Psoas muscle (tissue), 8 donors: ENCODE measurements at places on chromosomes 4 and X. TPM values are rescaled to one million over a fixed set of nuclear protein-coding genes. Genes with fewer than 3 reads are reported as not detected.
A peak's percentile ranks its signal among the peaks of the same experiment; 100 is the strongest.

- DNase-seq: no peak
These were observed 687 bp upstream of the ZNF275 start for GRCh38 chrX:153333266-153333665.

- DNase-seq: peak; percentile 27
These were observed 221.6 kb upstream of the PSAPL1 start for GRCh38 chr4:7656244-7656800.

- DNase-seq: no peak
These were observed 101.9 kb downstream of the TET2 start for GRCh38 chr4:105248613-105249012.

DNA sequence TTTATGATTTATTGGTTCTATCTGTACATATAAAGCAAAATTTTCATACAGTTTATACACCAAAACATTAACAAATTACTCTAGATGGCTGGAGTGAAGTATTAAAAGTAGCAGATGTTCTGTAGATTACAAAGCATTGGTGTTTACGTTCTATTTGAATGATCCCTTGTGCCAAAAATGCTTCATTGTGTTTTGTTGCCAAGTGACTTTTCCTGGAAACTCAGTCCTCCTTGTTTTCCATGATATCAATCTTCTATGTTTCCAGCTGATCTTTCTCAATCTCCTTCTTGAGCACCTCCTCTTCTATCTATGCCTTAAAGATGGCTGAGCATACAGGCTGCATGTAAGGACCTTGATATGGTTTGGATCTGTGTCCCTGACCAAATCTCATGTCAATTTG is 263.6 kb upstream of the CTSO start:
- no peak for DNase-seq

GRCh38 chr4:123972031-123972430 is 575.4 kb downstream of the SPRY1 start:
- no peak for DNase-seq

GRCh38 chrX:9267415-9267814 is 197.4 kb upstream of the TBL1X start:
- DNase-seq: no peak

DNA sequence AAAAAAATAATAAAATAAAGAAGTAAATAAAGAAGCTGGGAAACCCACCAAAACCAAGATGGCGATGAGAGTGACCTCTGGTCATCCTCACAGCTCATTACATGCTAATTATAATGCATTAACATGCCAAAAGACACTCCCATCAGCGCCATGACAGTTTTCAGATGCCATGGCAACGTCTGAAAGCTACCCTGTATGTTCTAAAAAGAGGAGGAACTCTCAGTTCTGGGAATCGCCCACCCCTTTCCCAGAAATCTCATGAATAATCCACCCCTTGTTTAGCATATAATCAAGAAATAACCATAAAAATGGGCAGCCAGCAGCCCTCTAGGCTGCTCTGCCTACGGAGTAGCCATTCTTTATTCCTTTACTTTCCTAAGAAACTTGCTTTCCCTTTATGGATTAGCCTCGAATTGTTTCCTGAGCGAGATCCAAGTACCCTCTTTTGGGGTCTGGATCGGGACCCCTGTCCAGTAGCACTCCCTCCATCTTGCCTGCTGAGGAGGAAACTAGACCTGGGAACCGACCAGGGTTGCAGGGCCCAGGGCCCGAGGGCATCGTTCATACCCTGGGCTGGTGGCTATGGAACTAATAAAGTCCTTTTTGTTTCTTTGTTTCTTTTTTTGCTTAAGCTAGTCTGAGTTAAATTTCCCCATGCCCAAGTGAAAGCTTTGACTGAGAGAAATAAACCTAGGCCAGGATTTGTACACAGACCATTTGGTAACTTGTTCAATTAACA is 30.9 kb downstream of the HTT-AS start:
- DNase-seq: no peak

- no peak for DNase-seq
These were observed 47.9 kb downstream of the COX18 start for GRCh38 chr4:73021634-73022033.

GRCh38 chrX:152843852-152844251 is 13.0 kb downstream of the NSDHL start:
- DNase-seq: no peak

GRCh38 chr4:110830461-110830860 is 207.6 kb upstream of the PITX2 start:
- no peak for DNase-seq

DNA sequence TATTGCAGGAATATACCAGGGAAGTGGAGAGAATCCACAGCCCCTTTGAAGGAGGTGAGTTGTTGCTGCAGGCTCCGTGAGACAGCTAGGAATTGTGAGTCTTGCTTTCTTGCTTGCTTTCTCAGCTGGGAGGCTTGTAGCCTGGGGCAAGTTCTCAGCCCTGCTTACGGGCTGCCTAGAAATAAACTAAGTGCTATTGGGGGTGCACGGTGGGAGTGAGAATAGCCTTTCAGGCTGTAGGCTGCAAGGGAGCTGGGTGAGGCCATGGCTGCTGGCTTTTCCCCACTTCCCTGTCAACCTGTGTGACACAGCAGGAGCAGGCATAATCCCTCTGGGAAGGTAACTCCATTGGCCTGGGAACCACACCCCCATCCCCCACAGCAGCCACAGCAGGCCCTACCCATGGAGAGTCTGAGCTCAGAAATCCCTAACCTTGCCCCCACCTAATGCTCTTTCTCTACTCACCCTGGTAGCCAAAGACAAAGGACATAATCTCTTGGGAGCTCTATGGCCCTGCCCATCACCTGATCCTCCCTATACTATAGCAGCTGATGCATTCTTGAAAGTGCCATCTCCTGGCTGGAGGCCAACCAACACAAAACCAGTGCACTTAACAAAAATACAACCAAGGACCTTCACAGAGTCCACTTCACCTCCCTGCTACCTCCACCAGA is 113.0 kb downstream of the MMRN1 start:
- DNase-seq: no peak

DNA sequence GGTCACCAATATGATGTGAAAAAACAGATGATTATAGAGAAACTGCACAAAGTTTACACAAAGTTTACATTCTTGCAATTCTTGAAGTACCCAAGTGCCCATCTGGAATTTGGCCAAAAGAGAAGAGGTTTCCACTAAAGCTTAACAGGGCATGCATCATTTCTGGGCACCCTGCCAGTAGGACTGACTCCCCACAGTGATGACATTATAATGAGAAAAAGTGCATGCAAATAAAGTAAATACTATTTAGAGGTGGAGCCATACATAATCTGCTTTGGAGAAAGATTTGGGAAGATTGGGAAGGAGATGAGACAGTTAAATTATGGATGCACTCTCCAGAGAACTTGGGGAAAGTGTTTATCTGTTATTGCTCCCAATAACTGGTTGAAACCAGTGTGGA is 93.7 kb upstream of the TRPC3 start:
- DNase-seq: no peak

DNA sequence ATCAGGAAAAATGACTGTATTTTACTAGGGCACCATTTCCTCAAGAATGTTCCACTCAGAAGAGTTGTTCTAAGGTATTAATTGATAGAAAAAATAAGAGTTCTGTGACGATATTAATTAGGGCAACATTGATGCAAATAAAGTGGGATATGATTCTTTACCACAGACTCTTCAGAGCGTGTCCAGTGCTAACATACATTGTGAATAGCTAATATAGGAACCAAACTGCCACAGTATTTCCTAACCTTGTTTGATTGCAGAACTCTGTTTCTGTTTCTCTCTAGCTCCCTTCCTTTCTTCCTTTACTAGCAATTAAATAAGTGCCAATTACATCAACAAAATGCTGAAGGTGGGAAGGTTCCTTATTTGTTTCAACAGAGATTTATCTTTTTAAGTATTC is 154.1 kb upstream of the CPEB2 start:
- DNase-seq: no peak

DNA sequence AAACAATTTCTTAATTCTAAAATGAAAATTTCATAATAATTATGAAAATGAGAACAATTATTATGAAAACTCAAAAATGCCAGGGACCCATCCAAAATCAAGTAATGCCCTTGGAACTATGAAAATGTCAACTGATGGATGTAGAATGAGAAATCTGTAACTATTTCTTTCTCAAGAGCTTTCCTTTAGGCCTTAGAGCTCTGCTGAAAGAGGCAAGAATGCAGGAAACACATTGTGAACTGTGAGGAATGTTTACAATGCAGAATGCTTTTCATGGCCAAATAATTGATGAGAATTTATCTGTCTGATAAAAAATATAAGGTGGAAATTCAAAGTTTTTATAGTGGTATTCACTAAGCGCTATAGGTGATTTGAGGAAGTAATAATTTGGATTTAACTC is 207.1 kb upstream of the PCDH18 start:
- no peak for DNase-seq

DNA sequence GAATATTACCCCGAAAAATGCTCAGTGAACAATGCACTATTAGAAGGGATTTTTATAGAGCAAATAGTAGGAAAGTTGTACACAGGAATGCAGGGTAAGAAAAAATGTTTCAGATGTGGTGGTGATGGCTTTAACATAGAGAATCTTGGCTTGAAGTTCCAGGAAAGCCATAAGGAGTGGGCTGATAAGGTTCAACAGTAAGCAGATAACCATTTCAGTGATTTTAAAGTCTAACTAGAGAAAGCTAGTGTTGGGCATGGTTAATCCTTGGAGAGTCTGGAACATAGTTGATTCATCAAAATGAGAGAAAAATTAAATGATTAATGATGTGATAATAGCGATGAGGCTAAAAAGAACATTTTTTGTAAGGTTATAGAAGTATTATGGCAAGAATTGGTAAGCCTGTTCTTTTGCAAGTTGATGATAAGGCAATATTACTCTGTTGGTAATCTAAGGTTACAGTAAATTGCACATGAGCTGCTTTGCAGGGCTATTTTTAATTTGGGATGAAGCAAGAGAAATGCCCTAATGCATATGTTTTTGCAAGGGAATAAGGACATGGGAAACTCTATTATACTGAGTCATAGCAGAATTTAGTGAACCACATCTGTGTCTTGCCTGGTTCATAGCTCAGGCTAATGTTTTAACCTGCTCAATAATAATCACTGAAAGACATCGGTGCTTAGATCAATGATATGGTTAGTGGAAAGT is 44.3 kb downstream of the GALNTL6 start:
- DNase-seq: no peak

DNA sequence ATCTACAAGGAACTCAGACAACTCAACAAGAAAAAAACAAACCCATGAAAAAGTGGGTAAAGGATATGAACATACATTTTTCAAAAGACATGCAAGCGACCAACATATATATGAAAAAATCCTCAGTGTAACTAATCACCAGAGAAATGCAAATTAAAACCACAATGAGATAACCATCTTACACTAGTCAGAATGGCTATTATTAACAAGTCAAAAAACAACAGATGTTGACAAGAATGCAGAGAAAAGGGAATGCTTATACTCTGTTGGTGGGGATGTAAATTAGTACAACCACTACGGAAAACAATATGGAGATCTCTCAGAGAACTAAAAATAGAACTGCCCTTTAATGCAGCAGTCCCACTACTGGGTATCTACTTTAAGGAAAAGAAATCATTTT is 12.1 kb downstream of the NIPAL1 start:
- DNase-seq: no peak

DNA sequence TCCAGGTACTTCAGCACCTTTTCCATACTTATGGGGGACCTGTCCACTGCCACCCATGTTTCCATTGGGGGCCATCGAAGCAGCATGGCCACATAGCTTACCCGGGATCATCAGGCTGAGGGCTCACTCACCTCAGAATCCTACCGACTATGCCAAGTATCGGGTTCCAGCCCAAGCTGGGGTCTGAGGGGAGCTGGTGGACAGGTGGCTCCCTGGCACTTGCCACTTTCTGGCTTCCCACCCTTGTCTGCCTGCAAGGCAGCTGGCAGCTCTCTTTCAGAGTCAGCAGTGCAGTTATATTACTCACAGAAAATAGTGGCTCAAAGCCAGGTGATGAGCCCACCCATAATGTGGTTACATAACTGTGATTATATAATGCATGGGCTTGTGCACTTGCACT is 1153.8 kb downstream of the STIM2 start:
- no peak for DNase-seq

GRCh38 chrX:31139961-31140360 is 68.1 kb upstream of the FTHL17 start:
- no peak for DNase-seq

DNA sequence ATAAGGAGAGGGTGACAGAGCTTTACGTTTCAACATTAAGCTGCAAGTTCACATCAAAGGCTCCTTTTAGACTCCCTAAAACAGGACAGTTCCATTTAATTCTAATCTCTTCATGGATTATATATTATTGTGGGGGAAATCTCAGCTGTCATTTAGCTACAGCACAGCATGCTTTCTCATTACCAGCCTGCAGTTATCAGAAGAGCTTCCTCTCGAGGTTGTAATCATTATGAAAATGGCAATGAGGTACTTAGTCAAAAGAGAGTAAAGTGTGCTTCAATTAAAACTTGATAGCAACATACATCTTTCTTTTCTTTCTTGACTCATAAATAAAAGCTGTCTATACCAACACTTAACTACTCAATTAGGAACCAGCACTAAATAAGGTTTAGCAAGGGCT is 896.8 kb downstream of the ADGRL3 start:
- no peak for DNase-seq

- no peak for DNase-seq
These were observed 12.1 kb upstream of the COPS4 start for GRCh38 chr4:83022724-83023450.

Gene F11
- not detected for total RNA-seq

Gene IL2RG
- 0.93 TPM for total RNA-seq

Gene ARSJ
- 0.30 TPM for total RNA-seq

Gene MAML3
- 1.0 TPM for total RNA-seq

Gene CENPVL2
- total RNA-seq: not detected

Gene TMPRSS11B
- total RNA-seq: not detected

Gene WAS
- total RNA-seq: 0.85 TPM

Gene SHOX
- not detected for total RNA-seq
